ENCODE measurements at places on chromosomes 4 and X.

DNA sequence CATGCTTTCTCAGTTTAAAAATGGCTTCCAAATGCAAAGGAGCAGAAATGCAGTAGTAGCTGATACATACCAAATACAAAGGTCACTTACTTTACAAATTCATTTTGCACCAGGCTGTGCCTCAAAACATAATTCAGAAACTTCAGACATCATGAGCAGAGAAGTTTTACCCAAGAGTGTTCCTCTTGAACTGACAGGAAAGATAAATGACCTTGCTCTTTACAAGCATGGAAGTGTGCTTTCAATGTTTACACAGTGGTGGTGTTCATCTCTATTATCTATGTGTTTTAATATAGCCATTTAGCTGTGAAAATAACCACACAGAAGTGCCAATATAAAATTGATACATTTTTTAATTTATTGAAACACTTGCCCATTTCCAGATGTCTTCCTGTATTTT is 383.4 kb downstream of the ANKRD50 start:
- DNase-seq: no peak

- DNase-seq: no peak
These were observed 777.3 kb upstream of the GALNTL6 start for GRCh38 chr4:171035909-171036308.

- no peak for DNase-seq
These were observed 648 bp downstream of the SYNPO2 start for GRCh38 chr4:118889312-118889691.

DNA sequence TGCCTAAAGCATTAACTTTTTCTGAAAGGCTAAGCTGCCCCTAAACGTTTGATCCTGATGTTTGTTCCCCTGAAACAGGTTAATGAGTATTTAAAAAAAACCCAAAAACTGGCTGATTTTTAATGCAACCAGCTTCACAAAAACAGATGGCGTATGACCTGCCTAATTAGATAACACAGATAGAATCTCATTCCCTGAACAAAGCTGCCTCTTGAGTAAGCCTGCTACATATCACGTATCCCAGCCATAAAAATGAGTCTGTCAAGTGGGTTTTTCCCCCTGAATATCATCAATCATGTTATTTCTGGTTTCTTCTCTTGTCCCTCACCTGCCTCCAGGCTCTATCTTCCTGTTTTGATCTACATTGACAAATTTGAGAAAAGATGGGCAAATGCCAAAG is 154.2 kb upstream of the FAM9B start:
- DNase-seq: no peak

GRCh38 chrX:79138658-79139241 is 5.7 kb upstream of the GPR174 start:
- DNase-seq: no peak

DNA sequence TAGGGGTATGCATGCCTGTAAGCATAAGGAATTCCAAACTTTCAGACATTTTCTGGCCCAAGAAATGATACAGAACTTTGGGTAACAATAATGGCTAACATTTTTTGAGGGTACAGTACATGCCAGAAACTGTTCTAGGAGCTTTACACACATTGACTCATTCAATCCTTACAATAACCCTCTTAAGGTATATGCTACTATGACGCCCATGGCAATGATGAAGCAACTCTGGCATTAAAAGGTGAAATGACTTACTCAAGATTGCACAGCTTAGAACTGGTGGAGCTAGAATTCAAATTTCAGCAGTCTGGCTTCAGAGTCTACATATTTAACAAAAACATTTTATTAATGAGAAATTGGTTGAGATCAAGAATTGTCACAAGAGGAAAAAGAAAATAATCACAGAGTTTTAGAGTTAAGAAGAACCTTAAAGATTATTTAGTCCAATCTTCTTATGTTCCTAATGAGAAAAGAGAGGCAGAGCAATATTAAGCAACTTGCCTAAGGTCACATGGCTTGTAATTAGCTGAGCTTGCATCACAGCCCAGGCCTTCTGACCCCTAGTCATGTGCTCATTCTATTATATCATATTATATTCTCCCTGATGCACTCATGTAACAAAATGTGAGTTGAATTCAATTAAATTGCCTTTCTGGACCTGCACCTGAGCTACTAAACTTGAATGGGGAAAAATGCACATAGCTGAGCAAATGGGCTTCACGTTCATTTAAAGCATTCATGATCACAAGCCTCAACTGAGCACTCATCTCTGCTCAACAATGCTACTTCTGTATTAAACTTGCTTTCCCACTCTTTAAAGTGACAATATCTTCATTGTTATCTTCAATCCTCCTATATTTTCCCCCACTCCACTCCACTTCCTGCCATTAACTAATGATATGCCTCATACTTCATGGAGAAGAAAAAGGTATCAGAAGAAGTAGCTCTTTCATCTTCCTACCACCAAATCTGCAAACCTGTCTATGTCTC is 73.2 kb downstream of the ENOX2 start:
- DNase-seq: no peak

GRCh38 chr4:63211375-63211774 is 1197.9 kb downstream of the TECRL start:
- DNase-seq: no peak

DNA sequence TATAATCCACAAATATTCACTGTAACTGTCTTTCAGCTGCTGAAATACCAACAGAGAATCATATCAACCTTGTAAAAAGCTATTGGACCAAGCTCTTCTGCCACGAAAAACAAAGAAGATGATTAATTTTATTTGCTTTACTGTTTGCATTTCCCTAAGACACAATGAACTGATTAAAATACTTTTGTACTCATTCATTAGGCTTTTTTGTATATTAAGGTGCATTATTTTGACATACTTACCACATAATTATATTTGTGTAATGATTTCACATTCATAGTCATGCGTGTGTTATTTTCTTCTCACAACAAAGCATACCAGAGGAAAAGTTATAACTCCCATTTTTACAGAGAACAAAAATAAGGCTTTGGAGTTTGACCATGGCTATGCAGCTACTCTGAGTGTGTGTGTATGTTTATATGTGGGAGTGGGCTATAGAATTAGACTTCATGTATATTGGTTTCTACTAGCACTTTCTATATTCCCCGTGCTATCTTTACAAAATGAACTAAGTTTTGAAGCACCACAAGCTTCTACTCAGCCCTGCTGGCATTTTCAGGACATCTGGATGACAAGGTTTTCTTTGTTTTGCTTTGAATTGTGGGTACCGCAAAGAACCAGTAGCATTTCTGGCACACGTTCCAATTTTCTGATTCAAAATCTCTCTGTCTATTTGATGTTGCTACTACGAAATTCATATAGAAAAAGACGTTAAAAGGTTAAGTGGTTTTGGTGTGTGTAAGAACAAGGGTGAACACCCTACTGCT is 11.0 kb upstream of the FGF5 start:
- DNase-seq: no peak

DNA sequence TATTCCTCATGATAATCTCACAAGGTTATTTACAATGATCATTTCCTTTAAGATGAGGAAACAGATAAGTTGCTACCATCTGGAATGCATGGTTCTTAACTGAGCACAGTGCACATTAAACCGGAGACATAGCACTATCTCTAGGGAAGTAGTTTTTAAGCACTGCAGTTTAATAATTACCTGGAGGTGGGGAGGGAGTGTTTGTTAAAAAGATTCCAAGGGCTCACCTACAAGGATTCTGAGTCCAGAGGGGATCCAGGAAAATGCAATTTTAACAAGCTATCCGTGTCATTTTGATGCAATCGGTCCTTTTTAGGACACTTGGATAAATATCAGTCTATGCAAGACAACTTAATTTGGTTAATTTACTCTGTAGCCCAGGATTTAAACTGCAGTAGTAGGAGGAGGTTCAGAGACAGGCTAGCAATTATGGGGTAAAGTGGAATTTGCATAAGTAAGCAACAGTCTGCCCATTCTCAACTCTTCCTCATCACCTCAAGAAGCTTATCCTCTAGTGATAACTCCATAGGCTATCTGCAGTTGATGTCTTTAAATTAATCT is 2.8 kb upstream of the PDLIM5 start:
- no peak for DNase-seq

DNA sequence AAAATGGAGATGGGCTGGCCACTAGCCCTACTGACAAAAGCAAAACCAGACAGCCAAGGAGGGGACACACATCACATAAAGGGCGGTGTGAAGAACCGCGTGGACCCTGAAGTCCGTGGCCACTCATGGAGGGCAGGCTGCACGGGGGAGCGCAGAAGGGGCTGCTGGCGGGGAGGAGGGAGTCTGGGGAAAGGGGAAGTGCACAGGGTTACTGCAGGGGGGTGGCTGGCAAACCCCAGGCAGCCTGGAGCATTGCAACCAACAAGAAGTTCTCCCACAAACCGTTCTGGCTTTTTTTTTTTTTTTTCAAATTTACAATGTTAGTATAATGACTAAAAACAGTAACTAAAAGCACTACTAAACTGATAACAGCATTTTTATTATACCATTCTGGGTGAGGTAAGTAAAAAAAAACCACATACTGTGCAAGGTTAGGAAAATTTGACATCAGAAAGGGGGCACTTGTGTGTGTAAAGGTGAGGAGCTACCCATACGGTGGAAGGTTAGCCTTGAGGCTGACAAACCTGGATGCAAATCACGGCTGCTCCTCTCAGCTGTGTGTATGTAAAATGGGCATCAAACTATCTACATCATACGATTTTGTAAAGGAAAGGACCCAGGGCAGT is 87.1 kb downstream of the TSPAN5 start:
- no peak for DNase-seq

DNA sequence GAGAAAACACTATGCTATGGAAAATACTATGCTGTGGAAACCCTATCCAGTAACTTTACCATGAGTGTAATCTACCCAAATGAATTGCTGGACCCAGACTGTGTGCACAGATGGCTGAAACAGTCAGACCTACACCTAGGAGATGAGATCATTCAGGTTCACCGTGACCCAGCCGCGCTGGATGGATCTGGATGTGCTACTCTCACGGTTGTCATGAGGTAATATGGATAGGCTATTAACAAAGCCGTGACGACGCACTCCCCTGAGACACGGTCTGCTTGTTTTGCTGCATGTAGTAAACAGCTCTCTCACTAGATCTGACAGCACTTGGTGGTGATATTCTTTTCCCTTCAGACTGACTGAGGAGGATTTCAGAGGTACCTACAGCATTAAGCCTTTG is 832.5 kb upstream of the GRID2 start:
- no peak for DNase-seq

DNA sequence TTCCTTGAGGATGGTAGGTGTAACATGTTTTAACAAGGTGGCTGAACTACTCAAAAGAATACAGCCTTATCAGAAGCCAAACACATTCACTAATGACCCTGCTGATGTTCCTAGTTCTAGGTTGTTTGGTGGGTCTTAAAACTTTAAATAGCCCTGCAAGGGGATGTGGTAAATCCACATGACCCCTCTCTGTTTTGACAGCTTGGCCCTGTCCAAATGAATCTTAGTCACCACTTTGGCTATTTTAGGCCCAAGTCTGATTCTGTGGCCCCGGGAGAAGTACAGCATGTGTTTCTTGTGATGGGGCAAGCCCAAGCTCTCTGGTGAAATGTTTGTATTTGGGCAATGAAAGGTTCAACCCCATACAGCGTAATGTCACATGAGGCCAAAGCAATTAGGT is 54.5 kb upstream of the GPR34 start:
- no peak for DNase-seq

- no peak for DNase-seq
These were observed 42.4 kb upstream of the TMPRSS11B start for GRCh38 chr4:68287704-68288392.

- DNase-seq: no peak
These were observed 39.3 kb upstream of the MAGEA10 start for GRCh38 chrX:152177497-152178269.

DNA sequence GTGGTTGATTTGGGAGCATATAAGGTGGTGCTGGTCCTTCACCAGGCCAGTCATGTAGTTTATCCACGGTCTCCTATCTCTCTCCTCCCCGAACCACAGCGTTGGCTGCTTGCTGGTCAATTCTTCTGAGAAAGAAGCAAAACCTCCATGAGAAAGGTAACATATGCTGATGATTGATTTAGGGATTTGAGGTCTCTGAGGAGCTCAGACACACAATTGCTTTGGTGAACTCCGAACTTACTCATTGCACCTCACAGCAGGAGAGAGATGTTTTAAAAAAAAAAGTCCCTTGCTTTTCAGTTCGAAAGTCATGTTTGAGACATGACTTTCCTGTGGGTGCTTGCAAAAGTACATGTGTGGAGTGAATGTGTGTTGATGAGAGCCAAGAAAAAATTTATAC is 100.2 kb downstream of the TSPAN7 start:
- DNase-seq: no peak

DNA sequence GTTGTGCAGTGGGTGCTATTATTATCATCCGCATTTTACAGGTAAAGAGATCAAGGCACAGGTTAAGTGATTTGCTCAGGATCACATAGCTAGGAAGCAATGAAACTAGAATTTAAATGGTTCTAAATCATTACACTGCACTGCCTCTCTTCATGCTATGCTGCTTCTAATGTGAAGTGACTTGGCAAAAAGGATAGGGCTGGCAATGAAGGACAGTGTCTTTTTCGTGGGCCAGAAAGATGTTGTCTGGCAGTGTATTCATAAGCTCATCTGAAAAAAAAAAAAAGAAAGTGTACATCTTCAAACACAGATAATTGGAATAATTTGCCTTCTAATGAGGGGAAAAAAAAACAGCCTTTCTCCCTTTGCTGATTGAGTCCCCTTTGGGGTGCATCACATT is 132.2 kb upstream of the FUNDC1 start:
- DNase-seq: no peak

DNA sequence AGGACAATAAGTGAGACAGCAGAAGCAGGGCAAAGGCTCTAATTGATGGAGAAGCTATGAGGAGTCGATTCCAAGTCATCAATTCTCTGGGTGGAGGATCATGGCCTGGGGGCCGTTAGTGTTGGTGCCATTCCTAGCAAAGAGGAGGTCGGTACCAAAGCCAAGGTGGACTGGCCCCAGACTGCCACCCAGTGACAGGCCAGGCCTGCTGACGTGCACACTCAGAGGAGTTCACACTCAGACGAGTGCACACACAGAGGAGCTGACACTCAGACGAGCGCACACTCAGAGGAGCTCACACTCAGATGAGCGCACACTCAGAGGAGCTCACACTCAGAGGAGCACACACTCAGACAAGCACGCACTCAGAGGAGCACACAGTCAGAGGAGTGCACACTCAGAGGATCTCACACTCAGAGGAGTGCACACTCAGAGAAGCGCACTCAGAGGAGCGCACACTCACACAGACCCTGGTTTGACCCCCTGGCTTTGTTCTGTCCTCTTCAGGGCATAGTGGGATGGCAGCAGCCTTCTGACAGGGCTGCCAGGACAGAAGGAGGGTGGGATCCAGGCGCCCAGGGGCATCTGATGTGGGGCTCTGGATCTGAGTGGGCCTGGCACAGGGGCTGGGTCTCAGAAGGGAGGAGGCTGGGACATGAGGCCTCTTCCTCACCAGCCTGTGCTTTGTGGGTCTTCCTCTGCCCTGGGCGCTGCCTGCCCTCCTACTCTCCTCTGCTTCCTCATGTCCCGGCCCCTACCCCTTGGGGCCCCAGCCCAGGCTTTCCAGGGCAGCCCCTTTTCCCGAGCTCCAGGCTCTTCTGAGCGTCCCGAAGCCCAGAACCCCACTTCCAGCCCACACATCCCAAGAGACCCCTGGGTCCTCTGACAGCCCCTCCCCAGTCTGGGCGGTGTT is 41.7 kb upstream of the NKX1-1 start:
- no peak for DNase-seq

GRCh38 chr4:104772849-104773248 is 278.2 kb upstream of the CXXC4 start:
- no peak for DNase-seq

- no peak for DNase-seq
These were observed 378.8 kb upstream of the NOCT start for GRCh38 chr4:138636781-138637180.
